Inflammatory macrophage treated with lipopolysaccharide for 4 hours (primary cell): ENCODE measurements at places on chromosomes 5 and 9.
A peak's percentile ranks its signal among the peaks of the same experiment; 100 is the strongest.

- no peak for DNase-seq
These were observed 27.0 kb downstream of the PRUNE2 start for GRCh38 chr9:76878933-76879332.

GRCh38 chr9:3855929-3856328, 330.1 kb upstream of the RFX3 start:
- DNase-seq: no peak

GRCh38 chr5:15927710-15928380, 251.7 kb downstream of the MARCHF11 start:
- no peak for DNase-seq

- no peak for DNase-seq
These were observed 65.6 kb upstream of the CKMT2 start for GRCh38 chr5:81167544-81167943.

GRCh38 chr5:35819026-35819425, 37.7 kb upstream of the IL7R start:
- DNase-seq: no peak

DNA sequence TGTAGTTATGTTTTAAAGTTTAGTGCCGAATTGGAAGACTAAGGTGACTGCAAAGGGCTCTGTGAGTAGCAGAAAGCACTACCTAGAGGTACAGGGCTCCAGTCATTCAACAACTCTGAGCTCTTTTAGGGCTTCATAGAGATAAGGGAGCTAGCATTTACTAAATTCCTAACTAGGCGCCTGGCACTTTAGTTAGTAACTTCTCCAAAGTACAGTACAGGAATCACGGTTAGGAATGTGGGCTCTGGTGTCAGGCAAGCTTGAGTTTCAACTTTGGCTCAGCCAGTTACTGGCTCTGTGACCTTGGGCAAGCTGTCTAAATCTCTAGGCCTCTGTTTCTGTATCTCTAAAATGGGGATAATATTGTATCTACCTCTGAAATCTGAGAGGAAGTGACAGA, 115.3 kb downstream of the SLIT3 start:
- no peak for DNase-seq

DNA sequence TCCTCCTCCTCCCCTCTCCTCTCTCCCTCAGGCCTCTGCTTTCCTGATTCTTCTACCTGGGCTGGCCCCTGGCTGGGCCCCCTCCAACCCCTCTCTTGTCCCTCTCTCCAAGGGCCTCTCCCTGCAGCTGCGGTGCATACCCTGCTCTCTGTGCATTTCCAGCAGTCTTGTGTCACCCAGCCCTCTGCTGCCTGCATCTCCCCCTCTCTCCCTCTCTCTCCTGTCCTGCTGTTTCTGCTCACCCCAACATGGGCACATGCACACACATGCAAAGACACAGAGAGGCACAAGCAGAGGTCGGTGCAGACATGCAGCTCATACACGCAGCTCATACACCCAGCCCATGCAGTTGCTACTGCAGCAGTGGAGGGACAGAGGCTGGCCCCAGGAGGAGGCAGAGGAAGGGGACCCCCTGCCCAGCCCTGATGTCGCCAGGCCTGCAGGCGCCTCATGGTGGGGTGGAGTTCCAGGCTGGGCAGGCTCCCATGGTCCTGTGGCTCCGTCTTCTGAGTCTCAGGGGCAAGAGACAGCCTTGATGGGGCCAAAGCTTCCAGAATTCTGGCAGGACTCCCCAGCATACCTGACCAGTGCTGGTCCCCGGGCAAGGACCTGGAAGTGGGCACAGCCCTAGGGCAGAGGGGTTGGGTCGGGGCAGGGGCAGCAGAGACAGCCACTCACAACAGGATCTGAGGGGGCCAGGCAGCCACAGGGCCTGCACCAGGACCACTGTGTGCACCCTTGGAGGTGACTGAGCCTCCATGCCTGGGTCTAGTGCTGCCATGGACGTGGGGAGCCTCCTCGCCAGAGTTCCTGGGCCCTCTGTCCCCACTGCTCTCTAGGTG, 216.9 kb downstream of the C9orf50 start:
- no peak for DNase-seq

GRCh38 chr9:91817493-91818224, 132.4 kb downstream of the ROR2 start:
- DNase-seq: no peak

DNA sequence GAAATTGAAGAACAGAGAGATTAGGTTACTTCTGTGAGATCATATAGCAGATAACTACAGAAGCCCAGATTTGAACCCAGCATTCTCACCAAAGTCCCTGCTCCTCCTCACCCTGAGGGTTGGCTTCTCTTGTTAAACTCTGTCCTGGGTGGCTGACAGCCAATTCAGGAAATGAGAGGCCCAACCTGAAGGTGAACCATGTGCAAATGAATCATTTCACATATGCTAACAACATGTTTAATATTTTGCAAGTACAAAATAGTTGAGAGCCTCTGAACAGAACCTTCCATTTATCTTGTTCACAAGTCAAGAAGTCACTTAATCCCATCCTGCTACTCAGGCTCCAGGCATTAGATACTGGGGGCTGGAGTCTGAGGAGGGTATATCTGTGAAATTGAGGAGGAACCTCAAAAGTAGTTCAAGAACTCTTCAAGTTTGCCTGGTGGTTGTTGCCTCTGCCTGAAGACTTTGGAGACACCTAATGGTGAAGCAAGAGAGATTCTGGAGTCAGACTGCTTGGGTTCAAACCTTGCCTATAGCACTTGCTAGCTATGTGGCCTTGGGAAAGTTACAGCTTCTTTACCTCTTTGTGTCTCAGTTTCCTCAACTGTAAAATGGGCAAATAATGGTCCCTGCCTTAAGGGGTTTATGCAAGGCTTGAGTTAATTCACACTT, 564.0 kb downstream of the PSAT1 start:
- no peak for DNase-seq

GRCh38 chr5:38060354-38060753, 198.0 kb upstream of the EGFLAM start:
- no peak for DNase-seq

- DNase-seq: no peak
These were observed 19.4 kb downstream of the PSAT1 start for GRCh38 chr9:78316166-78316892.

GRCh38 chr9:68672215-68672614, 32.8 kb upstream of the PIP5K1B start:
- DNase-seq: no peak

DNA sequence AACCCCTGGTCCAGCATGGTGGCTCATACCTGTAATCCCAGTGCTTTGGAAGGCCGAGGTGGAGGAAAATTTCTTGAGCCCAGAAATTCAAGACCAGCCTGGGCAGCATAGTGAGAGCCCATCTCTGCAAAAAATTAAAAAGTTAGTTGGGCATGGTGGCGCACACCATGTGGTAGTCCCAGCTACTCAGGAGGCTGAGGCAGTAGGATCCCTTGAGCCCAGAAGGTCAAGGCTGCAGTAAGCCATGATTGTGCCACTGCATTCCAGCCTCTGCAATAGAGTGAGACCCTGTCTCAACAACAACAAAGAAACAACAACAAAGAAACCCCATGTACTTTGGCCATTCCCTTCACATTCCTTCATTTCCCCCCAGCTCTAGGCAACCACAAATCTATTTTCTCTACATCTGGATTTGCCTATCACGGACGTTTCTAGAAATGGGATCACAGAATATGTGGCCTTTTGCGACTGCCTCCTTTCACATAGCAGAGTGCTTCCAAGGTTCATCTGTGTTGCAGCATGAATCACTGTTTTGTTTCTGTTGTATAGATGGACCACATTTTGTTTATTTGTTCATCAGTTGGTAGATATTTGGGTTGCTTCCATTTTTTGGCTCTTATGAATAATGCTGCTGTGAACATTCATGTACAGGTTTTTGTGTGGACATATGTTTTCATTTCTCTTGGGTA, 17.9 kb downstream of the MIGA2 start:
- DNase-seq: no peak

DNA sequence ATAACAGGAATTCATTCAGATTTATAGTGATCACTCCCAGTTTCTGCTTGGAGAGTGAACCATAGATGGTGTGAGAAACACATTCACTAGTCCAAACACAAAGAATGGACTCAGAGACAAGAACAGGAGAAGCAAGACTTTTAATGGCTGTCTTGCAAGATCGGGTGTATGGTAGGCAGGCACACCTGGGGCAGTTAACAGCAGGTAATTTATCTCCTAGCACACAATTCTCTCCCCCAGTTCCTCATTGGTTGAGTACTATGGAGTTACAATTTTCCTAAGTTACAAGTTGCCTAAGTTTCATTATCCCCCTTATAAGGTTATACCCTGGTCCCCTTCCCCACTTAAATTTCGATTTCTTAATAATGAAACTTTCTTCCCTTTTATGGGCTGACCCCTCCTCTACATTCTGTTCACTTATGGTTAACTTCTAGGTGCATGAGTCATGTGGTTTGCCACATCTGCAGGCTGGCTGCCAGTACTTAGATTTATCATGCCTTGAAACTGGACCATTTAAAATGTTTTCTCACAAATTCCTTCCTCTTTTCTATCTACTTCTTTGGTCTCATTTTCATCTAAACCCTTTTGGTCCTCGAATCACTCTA, 623.3 kb downstream of the HINT1 start:
- DNase-seq: peak; percentile 38

GRCh38 chr5:179411161-179411841, 66.0 kb upstream of the ADAMTS2 start:
- no peak for DNase-seq

- DNase-seq: no peak
These were observed 17.1 kb upstream of the CDC23 start for GRCh38 chr5:138230261-138230660.

- no peak for DNase-seq
These were observed 56.3 kb downstream of the RNF180 start for GRCh38 chr5:64221911-64222310.

GRCh38 chr5:172479034-172479783, 24.9 kb upstream of the SH3PXD2B start:
- peak; percentile 91 for DNase-seq

DNA sequence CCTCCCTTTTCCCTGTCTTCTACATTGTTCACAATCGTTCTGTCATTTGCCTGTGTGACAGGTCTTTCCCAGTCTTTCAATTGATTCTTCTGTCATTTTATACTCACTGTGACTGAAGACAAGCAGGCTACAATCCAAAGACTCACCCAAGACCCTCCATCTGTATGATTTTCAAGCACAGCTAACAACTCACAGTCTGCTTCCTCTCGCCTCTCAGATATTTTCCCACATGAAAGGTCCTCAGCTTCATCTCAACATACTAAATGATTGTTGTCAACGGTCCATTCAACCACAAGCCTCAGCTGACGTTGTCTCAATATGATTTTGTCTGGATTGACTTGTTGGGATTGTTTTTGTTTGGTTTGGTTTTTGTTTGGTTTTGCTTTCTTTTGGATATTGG, 346.5 kb downstream of the NFIB start:
- no peak for DNase-seq

- DNase-seq: peak; percentile 72
These were observed 11.0 kb upstream of the EXOSC2 start for GRCh38 chr9:130682421-130683121.

DNA sequence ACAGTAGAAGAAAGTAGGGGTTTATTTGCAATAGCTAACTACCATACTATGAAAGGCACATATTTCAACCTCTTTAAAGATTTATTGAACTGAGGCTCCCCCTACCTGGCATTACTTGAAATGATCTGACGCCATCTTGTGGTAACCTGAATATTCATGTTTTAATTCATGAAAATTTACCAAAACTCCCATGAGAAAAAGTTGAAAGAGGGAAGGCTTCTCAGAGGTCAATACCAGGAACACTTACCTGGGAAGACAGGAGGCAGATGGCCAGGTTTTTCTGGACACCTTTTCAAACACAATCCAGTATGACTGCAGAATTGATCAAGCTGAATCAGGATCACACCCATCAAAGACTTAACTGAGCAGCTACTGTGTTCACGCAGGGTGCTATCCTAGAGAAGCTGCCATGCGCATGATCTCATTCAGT, 9.4 kb downstream of the PRELID2 start:
- peak; percentile 59 for DNase-seq

DNA sequence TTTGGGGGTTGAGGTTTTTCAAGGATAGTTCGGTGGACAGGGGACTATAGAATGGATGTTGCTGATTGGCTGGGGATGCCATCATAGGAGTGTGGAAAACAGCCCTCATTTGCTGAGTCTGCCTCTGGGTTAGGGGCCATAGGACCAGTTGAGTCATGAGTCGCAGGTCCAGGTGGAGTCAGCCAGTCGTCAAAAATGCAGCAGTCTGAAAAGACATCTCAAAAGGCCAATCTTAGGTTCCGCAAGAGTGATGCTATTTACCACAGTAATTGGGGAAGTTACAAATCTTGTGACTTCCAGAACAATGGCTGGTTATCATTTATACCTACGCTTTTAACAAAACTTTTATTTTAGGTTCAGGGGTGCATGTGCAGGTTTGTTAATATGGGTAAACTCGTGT, 276.0 kb upstream of the DMRT1 start:
- no peak for DNase-seq

DNA sequence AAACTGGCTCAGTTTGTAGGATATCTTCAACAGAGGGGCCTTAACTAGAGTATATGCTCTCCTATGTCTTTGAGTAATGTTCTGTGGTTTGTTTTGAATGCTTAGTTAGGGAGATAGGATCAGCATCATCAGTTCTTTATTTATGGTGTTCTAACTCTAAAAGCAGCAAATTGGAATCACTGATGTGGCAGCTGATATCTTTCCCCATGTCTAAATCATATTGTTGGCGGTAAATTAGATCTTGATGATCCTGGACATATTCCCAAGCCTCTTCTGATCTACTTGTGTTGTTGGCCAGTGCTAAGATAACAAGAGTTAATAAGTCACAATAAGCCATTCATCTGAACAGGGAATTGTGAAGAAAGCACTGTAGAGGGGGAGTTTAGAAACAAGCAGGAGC, 332.4 kb upstream of the DAB2 start:
- no peak for DNase-seq

- DNase-seq: peak; percentile 95
These were observed 84.9 kb downstream of the SLCO4C1 start for GRCh38 chr5:102211165-102211564.

DNA sequence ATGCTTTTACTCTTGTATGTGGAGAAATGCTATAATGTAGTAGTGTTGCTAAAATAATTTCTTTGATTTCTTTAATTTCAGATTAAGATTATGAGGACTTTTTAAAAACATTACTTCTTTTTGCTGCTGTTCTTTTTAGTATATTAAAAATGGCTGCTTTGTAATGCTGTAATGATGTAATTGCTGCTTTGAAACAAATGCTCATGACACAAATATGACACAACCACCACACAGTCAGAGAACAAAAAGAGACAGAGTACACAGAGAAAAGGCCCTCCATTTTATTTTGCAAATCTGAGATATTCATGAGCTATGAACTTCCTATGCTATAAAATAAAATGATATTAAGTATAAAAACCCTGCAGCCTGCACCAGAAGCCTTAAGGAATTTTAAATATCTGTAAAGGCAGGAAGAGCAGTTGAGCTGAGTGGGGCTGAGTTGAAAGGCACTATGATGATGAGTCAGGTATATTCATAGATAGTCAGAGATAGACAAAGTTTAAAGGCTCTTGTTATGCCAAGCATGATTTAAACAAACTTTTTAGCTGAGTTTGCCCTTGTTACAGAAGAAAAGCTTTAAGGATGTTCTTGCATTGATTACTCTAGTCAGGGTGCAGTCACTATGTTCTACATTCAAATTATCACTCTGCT, 5.1 kb upstream of the POU5F2 start:
- DNase-seq: peak; percentile 1

GRCh38 chr9:92661743-92662142, 8.2 kb downstream of the IPPK start:
- DNase-seq: no peak
